ENCODE measurements at places on chromosomes 5 and 9.

GRCh38 chr5:34037726-34038125 lies 5.3 kb downstream of the C1QTNF3 start:
- no peak for DNase-seq

GRCh38 chr5:155259648-155260047 lies 246.1 kb downstream of the KIF4B start:
- DNase-seq = no peak

GRCh38 chr9:123470121-123470782 lies 114.3 kb downstream of the CRB2 start:
- DNase-seq = no peak

GRCh38 chr9:88370346-88370745 lies 17.9 kb upstream of the SPIN1 start:
- DNase-seq = no peak

GRCh38 chr5:140106101-140106500 lies 7.8 kb upstream of the PURA start:
- no peak for DNase-seq

- DNase-seq = no peak
Measured at GRCh38 chr5:147483188-147483790, 26.6 kb downstream of the DPYSL3 start.

GRCh38 chr5:90141984-90142383 lies 267.6 kb downstream of the CETN3 start:
- no peak for DNase-seq

GRCh38 chr5:141504216-141504615 lies 15.3 kb downstream of the PCDHGC5 start:
- no peak for DNase-seq

DNA sequence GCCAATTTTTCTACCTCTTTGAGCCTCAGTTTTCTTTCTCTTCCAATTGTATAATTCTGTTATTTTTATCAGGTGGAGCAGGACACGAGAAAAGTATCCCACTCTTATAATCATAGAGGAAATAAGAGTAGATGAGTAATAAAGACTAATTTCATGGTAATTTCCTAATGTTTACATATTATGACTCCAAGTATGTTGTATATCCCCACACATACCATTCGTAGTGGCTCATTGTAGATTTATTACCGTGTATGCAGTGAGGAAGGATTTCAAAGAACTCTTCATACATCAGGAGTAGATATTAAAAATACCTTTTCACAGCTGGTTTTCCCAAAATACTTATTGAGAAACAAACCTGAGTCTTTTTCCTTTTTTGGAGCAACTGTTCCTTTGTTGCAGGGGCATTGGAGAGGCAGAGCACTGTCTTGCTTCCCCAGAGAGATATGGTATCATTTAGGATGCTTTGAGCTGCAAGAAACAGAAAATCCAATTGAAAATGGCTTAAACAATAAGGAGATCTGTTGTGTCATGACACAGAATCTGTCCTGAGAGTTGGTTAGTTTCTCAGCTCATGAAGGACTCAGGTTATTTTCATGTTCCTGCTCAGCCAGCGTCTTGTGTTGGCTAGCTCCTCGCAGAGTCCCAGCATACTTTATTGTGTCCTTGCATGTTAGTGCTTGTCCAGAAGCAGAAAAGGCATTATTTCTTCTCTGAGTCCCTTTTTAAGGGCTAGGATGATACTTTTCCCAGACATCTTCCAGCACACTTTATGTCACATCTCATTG lies 291.2 kb downstream of the ARHGAP26 start:
- DNase-seq = no peak

DNA sequence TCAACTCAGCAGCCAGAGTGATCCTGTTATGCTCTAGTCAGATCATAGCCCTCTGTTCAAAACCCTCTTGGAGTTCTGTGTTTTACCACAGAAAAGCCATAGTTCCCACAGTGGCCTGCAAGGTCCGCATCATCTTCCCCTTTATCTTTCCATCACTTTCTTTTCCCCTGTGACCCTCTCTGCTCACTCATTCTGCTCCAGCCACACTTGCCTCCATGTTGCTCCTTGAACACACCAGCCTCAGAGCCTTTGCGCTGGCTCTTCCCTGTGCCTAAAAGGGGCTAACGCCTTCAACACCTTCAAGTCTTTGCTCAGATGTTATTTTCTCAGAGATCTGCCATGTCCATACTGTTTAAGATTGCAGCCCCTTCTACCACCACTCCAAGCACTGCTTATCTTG lies 26.3 kb downstream of the CSF2 start:
- no peak for DNase-seq

DNA sequence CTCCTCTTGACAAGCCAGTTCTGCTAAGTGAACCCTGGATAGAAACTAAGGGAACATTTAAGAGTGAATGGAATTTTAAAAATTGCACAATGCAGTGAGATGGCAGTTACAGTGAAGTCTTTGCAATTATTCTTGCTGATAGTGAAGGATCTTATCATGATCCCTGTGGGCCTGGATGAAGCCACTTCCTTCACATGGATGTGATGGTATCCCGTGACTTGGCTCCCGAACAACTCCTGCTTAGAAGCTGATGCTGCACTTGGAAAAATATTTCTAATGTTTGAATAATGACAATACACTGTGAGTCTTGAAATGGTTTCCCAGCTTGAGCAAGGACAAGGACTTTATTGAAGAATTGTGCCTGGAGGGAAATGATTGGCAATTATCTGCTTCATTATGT lies 49.2 kb upstream of the NTRK2 start:
- DNase-seq = no peak

DNA sequence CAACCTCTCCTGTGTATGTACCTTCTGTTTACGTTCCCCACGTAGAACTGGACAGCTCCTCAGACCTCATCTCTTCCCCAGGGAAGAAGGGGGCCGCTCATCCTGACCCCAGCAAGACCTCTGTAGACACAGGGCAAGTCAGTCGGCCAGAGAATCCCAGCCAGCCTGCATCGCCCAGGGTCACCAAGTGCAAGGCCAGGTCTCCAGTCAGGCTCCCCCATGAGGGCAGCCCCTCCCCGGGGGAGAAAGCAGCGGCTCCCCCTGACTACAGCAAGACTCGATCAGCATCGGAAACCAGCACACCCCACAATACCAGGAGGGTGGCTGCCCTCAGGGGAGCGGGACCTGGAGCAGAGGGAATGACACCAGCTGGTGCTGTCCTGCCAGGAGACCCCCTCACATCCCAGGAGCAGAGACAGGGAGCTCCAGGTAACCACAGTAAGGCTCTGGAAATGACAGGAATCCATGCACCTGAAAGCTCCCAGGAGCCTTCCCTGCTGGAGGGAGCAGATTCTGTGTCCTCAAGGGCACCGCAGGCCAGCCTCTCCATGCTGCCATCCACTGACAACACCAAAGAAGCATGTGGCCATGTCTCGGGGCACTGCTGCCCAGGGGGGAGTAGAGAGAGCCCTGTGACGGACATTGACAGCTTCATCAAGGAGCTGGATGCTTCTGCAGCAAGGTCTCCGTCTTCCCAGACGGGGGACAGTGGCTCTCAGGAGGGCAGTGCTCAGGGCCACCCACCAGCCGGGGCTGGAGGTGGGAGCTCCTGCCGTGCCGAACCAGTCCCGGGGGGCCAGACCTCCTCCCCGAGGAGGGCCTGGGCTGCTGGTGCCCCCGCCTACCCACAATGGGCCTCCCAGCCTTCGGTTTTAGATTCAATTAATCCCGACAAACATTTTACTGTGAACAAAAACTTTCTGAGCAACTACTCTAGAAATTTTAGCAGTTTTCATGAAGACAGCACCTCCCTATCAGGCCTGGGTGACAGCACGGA lies 86.7 kb downstream of the GOLPH3 start:
- DNase-seq = no peak

DNA sequence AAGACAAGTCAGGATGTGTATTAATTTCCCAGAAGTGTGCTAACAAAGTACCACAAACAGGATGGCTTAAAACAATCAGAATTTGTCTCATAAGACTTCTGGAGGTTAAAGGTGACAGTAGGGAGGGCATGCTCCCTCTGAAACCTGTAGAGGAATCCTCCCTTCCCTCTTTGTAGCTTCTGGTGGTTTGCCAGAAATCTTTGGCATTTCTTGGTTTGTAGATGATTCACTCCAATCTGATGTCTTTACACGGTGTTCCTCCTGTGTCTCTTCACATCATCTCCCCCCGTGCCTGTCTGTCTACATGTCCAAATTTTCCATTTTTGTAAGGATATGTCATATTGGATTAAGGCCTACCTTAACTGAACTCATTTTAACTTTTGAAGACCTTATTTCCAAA lies 471.5 kb downstream of the ZNF608 start:
- no peak for DNase-seq

GRCh38 chr9:113966394-113966793 lies 90.3 kb downstream of the ZNF618 start:
- DNase-seq = no peak

DNA sequence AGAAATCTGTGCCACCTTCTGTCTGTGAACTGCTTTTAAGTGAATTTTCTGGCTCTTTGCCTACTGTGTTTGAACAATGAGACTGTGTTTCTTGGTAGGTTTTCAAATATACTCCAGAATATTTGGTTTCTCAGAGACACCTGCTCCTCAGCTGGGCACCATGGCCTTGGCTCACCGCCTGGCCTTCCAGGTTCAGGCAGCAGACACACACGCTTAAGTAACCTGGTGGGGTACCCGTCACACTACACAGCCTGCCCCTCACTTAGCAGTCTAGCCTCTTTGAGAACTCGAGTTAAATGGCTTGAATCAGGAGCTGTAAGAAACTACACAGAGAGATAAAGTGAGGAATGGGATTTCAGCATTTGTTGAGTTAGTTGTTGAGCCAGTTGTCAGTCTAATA lies 530.5 kb downstream of the MTRR start:
- DNase-seq = no peak

- DNase-seq = no peak
Measured at GRCh38 chr5:172005708-172006320, 624 bp downstream of the FBXW11 start.

- no peak for DNase-seq
Measured at GRCh38 chr9:113798062-113799030, 77.8 kb upstream of the ZNF618 start.

- DNase-seq = no peak
Measured at GRCh38 chr9:137195525-137196220, 4.9 kb downstream of the TPRN start.

DNA sequence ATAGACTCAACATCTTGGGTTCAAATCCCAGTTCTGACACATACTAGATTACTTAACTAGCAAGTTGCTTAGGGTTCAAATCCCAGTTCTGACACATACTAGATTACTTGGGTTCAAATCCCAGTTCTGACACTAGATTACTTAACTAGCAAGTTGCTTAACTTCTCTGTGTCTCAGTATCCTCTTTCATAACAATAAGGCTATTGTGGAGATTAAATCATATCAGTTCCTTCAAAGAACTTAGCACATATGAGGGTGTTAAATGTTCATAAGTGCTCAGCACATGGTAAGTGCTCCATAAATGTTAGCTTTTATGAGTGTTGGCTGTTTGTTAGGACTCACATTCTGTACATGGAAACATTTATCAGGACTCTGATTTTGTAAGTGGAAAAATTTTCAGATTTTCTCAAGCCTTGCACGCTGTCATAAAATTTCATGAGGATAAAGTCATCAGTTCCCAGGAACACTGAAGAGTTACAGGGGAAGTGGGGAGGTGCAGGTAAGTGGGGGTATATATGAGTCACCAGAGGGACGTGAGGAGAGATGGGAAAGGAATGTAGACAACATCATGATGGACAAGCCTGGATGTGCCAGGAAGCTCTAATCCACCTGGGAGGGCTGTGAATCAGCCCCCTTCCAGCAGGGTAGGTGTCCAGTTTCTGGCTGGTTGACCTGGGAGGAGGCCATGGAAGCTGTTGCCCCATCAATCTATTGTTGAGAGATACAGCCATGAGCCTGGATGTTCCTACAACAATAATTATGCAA lies 532.2 kb upstream of the WWC1 start:
- DNase-seq = no peak

DNA sequence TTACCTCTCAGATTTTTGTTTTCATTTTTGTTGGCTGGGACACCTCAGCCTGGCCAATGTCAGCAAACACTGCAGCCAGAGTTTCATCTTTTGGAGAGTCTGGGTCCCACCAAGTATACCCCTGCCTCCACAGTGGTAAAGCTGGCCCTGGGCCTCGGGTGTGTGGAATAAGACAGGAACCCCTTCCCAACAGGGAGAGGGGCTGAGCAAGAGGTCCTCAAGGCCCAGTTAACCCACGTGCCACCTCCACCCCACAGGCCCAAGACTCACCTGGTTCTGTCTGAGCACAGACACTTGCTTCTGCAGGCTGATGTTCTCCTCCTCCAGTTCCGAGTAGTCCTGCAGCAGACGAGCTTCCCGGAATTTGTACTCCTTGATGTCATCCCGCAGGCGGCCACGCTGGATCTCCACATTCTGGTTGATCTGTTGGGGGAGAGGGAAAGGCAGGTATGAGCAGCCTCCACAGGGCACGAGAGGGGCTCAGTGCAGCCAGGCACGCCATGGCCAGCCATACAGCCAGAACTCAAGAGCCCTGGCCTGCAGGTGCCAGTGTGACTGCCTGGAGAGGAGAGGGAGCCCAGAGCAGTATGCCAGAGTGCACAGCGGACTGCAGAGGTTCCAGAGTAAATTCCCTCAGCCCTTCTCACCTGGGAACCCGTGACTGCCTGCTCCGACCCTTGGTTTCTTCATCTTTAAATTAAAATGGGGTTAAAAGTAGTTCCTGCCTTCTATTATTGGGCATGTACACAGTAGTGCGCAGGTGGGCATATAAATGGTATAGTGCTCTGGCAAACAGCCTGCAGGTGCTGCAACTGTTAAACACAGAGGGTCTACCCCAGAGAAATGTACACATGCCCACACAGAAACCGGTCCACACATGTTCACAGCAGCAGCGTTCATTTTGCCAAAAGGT lies 42.0 kb downstream of the BICD2 start:
- DNase-seq = no peak

GRCh38 chr5:153365547-153365946 lies 124.9 kb upstream of the GRIA1 start:
- no peak for DNase-seq

GRCh38 chr5:116032094-116032517 lies at the start of gene ARL14EPL:
ARL14EPL (plus strand) TSS chr5:116032472; CDS start chr5:116051466, 18,994 bp downstream.
- no peak for DNase-seq

GRCh38 chr5:104650313-104651055 lies 1087.9 kb upstream of the NUDT12 start:
- DNase-seq = no peak

- no peak for DNase-seq
Measured at GRCh38 chr5:62043289-62044280, 262.4 kb upstream of the KIF2A start.

GRCh38 chr9:83431101-83432060 lies 106.8 kb downstream of the FRMD3 start:
- no peak for DNase-seq

Data from renal cortex interstitium (tissue), 15 donors.